ENCODE measurements at places on chromosomes 12 and 14.

DNA sequence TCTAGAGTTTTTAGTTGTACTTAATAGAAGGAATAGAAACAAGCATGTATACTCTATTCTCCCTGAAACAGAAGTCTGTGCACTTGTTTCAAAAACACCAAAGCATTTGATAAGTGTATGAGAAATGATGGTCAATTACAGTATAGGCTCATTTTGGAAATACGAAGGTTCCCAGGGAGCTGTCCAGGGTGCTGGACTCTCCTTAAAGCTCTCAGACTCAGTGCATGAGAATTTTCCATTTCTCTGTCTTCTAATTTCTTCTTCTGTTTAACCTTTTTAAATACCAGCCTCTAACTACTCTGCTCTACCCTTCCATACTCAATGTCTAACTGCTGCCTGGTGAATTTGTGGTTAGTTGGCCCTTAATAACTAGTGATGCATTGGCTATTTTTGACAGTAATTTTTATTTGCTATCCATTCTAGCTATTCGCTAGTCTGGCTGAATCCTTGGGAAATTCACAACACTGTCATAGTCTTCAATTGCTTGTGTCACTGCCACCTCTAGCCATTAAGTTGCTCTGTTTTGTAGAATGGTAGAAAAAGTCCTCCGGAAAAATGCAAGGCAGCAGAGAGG lies 229.2 kb downstream of the NRXN3 start:
- DNase-seq = peak; percentile 48

GRCh38 chr14:82755476-82755875 lies 1221.8 kb upstream of the SEL1L start:
- DNase-seq = no peak

DNA sequence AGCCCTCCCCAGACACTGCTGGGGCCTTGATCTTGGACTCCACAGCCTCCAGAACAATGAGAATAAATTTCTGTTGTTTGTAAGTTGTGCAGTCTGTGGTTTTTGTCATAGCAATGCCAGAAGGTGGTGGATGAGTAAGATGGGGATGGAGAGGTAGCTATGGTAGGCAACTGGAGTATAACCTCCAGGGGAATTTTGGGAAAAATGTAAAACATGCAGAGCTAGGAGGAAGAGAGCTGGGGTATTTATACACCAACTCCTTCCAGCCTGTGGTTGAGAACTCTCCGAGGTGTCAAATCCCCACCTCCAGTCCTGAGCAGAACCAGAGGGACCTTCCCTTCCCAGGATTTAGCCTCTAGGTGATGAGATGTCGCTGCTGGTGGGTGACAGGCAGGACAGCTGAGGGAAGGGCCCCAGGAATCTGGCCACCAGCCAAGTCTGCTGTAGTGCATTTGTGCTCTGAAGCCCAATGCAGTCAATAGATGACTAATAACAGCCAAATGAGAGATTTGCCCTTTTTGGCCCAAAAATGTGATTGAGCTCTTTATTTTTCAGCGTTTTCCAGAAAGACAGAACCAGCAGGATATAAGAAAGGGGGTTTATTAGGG lies 19.1 kb upstream of the CEP170B start:
- no peak for DNase-seq

GRCh38 chr12:97404543-97404942 lies 58.1 kb upstream of the RMST start:
- DNase-seq = peak; percentile 20

DNA sequence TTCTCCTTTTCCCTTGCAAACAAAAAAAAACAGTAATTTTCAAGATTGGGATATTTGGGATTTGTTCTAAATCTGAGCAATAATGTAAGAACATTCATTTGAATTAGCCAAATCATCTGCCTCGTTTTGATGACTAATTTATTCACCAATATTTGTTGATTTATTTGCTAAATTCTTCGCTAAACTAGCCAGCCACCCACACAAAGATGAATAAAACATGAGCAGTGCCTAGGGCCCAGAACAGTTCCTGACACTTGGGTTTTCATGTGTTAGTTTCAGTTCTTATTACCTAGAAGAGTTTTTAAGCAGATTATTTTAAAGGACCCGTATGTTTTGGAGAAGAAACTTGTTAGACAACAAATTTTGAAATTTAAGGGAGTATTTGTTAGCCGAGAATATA lies 1.4 kb downstream of the ETNK1 start:
- peak; percentile 51 for DNase-seq

DNA sequence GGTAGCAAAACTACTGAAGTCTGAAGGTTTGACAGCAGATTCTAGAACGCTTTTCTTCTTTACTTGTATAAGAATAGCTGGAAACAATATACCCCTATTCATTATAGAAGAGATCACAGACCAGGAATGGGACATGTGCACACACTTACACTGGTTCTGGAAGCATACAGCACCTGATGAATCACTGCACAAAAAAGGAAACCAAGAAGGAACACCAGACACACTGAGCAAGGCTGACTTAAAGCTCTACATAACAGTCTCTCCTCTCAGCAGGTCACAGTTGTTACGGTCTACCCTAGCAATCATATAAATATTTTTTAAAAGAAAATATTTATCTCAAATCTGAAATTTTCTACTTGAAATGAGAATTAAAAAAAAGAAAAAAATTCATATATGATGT lies 13.5 kb downstream of the ATP2B1 start:
- DNase-seq = peak; percentile 70

DNA sequence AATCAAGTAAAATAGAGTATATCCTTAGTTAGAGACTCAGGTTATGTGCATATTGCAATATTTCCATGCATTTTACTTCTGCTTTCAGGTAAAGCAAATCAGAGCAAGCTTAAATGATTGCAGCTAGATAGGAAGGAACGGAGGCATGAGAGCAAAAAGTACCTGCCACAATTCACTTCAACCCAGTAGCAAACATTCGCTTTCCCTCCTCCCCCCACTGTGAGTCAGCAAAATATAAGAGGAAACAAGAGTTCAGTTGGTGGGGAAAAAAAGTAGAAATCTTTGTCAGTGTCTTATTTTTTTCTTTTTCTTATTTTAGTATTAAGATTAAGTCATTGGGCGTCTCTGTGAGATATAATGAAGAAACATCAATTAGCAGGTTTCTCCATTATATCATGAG lies 475.4 kb downstream of the NPAS3 start:
- peak; percentile 16 for DNase-seq

DNA sequence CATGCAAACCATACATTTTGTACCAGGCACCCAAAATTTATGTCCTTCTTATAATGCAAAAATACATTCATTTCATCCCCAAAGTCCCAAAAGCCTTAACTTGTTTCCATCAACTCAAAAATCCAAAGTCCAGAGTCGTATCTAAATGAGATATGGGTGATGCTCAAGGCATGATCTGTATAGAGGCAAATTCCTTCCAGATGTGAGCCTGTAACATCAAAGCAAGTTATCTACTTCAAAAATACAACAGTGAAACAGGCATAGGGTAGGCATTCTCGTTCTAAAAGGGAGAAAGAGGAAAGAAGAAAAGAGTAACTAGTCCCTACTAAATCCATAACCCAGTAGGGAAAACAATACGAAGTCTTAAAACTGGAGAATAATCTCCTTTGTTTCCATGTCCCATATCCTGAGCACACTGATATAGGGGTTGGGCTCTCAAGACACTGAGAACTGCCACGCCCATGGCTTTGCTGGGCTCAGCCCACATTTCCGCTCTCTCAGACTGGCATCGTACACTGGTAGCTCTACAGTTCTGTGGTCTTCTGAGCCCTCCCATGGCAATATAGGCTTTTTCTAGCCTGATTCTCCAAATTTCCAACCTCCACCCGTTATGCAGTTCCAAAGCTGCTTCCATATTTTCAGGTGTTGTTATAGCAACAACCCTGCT lies 232.8 kb downstream of the TMTC2 start:
- DNase-seq = no peak

DNA sequence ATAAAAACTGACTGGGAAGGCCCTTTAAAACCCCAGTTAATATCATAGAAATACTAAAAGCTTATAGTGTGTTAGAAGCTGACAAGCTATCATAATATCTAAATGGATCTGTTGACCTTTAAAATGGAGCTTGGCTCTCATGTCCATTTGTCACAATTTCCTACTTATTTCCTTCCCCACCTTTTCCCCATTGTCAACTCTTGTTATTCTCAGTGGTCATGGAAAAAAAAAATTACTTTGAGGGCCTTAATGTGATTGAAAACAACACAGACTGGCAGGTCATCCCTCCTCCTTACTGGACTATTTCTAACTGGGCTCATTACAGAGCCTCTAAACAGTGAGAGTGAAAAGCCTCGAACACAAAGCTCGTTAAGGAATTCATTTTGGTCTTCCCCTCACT lies 13.7 kb upstream of the WNK1 start:
- no peak for DNase-seq

DNA sequence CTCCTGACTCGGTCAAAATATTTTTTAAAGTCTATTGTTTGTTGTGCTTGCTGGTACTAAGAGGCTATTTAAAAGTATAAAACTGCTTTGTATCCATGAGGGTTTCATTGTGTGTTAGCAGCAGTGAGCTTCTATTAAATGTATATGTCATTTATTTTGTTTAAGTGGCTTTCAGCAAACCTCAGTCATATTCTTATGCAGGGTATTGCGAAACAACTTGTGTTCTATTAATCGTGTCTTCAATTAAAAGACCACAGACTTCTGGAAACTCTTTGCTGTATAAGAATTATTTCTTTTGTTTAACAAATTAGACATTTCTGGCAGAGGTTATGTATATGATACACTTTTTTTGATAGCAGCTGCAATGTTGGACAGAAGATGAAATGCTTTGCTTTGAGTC lies 6.5 kb downstream of the IAPP start:
- no peak for DNase-seq

DNA sequence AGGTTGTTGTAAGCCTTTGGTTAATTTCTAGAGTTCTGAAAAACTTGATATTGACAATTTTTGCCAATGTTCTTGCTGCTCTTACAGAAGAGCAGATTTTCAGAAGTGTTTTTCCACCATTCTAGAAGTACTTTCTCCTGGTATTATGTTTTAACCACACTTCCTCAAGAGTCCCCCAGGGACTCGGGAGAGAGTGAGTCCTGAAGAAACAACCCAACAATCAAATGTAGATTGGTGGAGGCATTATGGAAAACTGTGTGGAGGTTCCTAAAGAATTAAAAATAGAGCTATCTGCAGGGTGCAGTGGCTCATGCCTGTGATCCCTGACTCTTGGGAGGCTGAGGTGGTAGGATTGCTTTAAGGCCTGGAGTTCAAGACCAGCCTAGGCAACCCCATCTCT lies 26.7 kb downstream of the OR10P1 start:
- DNase-seq = no peak

DNA sequence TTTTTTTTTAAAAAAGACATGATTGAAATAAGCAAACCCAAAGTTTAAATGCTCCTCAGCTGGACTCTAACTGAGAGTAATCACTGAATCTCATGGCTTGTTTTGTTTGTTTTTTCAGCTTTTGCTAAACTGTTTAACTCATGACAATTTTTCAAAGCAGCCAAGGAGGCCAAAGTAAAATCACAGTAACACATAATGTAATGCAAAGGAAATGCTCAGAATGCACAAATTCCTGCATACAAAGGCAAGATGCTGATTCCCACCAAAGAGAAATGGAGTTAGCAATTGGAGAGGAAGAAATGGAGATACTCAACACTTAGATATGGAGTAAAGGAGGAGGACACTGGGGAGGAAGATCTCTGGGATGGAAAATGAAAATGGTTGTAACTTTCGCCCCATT lies 126.2 kb upstream of the SOX5 start:
- DNase-seq = peak; percentile 19

DNA sequence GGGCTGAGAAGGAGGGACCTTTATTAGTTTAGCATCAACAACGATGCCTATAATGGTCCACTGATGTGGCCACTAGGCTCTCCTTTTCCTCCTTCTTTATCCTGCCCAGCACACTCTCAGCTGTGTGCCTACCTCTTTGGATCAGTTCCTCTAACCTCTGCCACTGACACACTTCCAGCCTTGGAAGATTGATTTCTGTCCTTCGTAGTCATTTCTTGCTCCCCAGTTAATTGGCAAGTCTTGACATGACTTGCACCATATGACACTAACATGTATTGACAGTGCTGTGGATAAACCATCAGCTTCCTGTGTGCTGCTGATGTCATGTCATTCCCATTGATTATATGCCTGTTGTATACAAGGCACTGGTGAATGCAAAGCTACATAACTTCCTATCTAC lies 90.2 kb upstream of the PLEKHG7 start:
- DNase-seq = no peak

DNA sequence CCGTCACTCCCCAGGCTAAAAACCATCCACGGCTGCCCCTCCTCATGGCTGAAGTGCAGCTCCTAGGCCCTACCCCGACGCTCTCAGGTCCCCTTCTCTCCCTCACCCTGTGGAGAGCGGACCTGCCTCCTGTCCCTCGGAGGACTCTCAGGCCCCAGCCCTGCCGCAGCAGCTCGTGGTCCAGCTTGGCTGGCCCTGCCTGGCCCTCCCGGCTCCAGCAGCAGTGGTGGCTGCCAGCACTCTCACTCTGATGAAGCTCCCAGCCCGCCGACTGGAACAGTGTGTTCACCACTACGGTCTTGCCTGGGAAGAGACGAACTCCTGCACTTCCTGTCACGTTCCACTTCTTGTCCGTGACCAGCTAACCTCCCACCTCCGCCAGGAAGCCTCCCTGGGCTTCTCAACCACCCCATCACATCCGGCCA lies 11.1 kb downstream of the BAG5 start:
- DNase-seq = peak; percentile 45

DNA sequence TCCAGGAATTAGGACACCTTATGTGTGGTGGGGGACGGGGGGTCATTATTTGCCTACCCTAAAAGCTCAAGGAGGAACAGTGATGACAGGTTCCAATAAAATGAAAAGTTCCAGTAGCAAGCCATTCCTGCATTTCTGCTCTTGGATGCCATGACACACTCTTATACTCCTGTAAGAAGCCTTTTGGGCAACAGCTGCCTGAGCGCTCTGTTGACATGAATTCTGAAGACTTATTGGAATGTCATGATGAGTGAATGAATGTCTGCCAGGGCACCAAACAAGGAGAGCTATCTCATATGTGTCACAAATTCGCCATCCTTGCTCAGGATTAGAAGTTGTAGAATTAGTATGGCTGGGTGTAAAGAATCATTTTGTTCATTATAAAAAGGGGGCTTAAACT lies 36.3 kb downstream of the PTGER2 start:
- DNase-seq = no peak

GRCh38 chr14:81246461-81247270 lies 25.9 kb upstream of the GTF2A1 start:
- no peak for DNase-seq

DNA sequence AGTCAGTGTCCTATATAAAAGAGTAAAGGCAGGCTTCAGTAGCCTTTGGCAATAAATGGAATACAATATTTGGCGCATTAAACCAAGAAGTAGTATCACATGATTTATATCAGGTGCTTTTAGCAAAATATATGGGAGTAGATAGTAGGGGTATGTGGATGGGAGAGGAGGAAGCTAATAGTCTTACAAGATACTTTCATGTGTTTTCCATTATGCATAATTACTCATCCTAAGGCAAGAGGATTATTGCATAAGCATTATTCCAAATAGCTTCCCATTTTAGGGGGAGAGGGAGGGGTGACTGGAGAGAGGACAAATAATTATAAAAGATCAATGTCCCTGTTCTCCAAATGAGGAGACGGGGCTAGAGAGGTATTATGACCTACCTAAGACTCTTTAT lies 104.3 kb downstream of the DUSP6 start:
- DNase-seq = no peak

Data from choroid plexus epithelial cell (primary cell).